Stimulated activated naive CD8-positive, alpha-beta T cell treated with anti-CD3 and anti-CD28 coated beads, Interleukin-15, Interleukin-2, amounts not matched to agents 100 U/mL and 50 U/mL, for 24 hours (primary cell): ENCODE measurements at places on chromosomes 1 and 21.

GRCh38 chr1:156920233-156921052, at the start of gene LRRC71:
TSS of gene LRRC71 (plus strand) at chr1:156920632. CDS start at chr1:156920804, 172 bp downstream.
- DNase-seq: peak; percentile 87

GRCh38 chr21:33951276-33952178, 35.9 kb upstream of the ATP5PO start:
- DNase-seq: no peak

DNA sequence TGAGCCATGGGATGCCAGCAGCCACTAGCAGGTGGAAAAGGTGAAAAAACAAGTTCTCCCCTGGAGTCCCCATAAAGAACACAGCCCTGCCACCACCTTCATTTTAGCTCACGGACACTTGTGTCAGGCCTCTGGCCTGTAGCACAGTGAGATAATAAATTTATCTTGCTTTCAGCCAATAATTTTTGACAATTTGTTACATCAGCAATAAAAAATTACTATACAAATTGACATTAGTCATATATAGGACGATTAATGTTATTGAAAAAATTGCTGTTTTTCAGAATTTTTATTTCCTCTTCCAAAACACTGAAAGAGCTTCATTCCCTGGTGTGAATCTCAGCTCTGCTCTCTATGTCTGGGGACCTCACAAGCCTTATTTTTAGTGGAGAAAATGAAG, 152.9 kb upstream of the ETV3 start:
- DNase-seq: no peak

- DNase-seq: no peak
Observed at GRCh38 chr1:74464037-74464436, 48.4 kb downstream of the LRRC53 start.

DNA sequence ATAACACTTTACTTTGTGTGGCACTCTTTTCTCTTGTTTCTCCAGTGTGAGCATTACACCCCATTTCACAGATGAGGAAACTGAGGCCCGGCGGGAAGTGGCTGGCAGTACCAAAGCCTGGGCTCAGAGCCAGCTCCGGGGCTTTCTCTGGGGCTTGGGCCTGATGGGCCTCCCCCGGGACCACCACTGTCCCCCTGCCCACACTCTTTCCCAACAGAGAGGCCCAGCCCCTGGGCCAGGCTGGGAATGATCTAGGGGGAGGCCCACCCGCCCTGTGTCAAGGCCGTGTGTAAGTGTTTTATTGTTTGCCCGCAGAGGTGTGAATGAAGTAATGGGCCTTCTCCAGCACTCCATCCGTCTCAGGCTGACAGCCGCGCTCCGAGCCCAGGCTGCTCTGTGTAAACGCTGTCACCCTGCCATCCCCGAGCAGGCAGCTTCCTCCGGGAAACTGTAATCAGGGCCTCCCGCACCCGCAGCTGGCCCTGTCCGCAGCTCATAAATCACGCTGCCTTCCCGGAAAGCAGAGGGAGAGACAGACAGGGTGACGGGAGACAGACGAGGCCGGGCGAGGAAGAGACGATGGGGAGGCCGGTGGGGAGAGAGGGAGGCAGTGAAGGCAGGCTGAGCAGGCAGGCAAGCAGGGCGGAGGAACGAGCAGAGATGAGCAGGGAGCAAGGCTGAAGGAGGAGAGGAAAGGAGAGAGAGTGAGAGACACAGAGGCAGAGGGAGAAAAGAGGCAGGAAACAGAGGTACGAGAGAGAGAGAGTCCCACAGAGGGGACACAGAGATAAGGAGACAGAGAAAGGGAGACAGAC, 109.7 kb upstream of the ZBTB40 start:
- DNase-seq: no peak

GRCh38 chr1:216090556-216090955, 332.7 kb downstream of the USH2A start:
- no peak for DNase-seq

DNA sequence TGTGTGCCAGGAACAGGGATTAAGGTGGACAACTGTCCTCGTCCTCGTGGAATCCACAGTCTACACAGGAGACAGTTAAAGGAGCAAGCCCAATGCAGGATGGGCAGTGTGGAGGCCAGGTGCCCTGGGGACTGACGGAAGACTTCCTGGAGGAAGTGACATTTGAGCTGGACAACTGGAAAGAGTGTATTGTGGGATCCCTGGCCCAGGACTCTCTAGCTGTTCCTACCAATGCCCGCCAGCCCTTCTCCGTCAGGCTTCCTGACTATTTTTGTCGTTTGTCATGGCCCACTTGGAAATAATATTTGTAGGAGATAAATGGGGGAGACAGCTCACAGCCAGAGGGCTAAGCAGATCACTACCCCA, 235.3 kb downstream of the TOMM20 start:
- no peak for DNase-seq

- no peak for DNase-seq
Observed at GRCh38 chr21:40118527-40118926, 251.3 kb downstream of the PCP4 start.

- DNase-seq: no peak
Observed at GRCh38 chr1:27520651-27521050, 30.7 kb upstream of the WASF2 start.

GRCh38 chr1:201215531-201216357, 25.1 kb downstream of the IGFN1 start:
- no peak for DNase-seq

DNA sequence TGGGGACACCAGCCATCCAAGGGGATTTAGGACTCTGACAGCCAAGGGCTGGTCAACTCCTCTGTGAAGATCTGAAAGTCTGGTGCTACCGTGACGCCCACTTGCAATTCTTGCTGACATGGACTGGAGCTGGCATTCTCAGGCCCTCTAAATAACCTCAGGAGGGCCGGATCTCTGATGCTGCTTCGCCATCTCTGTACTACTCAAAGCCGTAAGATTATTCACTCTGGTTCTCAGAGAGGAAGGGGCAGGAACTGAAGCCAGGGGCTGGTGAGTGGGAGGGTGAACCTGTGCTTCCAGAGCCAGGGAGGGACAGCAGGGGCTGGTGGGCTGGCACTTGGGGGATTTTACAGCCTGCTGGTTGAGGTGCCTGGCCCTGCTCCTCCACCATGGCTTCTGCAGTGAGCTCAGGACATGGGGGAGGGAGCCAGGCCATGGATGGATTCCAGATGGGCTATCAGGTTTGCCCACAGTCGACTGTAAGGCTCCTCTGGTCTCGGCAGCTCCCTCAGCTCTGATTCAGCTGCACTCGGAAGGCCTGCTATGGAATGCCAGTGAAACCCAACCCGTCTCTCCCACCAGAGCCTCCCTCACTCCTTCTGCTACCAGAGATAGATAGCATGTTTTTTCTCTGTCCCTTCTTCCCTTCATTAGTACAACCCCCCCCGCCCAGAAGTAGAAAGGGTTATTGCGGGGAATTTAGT, 84.5 kb downstream of the PLXNA2 start:
- DNase-seq: no peak

GRCh38 chr1:41689558-41689981, 205.1 kb upstream of the EDN2 start:
- DNase-seq: no peak

DNA sequence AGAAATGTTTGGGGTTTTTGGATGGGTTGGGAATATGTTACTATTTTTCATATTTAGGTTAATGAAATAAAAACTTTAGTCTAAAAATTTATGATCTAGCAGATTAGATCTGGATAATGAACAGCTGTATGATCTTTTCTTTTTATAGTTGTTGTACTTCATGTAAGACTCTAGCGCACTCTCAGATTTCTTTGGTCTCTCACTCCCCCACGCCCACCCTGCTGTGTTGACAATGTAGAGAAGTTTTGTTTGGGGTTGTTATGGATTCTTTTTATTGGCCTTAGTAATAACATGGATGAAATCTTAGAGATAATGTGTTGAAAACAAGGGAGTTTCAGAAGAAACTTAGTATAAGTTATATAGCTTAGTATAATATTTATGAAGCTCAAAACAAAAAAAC, 5.5 kb downstream of the KLF18 start:
- no peak for DNase-seq

- DNase-seq: peak; percentile 54
Observed at GRCh38 chr1:93079685-93080141, 630 bp downstream of the MTF2 start.

GRCh38 chr1:25056536-25056935, 126.5 kb upstream of the RUNX3 start:
- no peak for DNase-seq

DNA sequence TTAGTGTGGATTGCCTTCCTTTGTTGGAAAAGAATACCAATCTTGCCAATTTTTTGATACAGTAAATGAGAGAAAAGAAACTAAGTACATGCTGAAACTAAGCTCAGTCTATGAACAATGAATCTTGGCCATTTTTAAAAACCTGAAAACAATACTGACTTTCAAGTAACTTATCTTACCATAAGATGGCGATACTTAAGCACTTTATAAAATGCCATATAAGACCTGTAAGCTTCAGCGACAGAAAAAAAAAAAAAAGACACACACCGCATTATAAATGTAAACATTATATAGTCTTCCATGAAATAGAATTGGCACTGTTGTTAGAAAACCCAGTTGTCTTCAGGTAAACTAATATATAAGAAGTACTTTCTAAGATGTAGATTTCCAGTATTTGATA, 3.0 kb downstream of the OLFM3 start:
- DNase-seq: no peak

DNA sequence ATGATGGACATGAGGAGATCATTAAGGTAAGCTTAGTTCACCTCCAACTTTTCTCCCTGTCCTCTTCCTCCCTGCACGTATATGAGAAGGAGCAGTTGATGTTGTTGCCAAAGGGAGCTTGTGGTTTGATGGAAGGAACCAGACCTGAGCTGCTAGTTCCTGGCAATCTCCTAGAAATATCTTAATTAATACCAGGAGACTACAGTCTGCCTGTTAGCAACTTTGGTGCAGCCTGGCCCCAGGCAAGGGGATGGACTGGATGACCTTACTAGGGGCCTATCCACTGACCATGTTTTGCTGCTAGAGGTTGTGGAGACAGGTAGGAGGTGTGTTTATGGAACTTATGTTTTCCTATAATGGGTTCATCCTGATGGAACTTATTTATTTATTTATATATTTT, 22.6 kb downstream of the TUFT1 start:
- no peak for DNase-seq

DNA sequence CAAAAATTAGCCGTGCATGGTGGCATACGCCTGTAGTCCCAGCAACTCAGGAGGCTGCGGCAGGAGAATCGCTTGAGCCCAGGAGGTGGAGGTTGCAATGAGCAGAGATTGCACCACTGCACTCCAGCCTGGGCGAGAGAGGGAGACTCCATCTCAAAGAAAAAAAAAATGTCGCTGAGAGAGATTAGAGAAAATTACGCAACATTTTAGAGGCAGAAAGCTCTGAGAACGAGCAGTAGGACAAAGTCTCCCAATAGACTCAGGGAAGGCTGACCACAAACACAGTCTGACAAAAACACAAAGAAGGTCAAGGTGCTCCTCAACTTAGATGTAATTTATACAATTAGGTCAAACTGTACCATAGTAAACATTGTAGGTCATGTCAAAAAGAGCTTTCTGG, 367.6 kb upstream of the ZRANB2 start:
- no peak for DNase-seq

GRCh38 chr1:18681423-18681835, 50.8 kb downstream of the PAX7 start:
- no peak for DNase-seq

GRCh38 chr1:97603776-97604175, 317.1 kb downstream of the DPYD start:
- no peak for DNase-seq

GRCh38 chr1:115811140-115811828, 29.6 kb downstream of the NHLH2 start:
- no peak for DNase-seq

GRCh38 chr21:46456750-46457149, 1.9 kb upstream of the DIP2A start:
- DNase-seq: no peak

GRCh38 chr1:54296666-54297065, 96.7 kb downstream of the MRPL37 start:
- DNase-seq: no peak

GRCh38 chr1:206892351-206892984, 4.8 kb upstream of the IL24 start:
- DNase-seq: no peak

DNA sequence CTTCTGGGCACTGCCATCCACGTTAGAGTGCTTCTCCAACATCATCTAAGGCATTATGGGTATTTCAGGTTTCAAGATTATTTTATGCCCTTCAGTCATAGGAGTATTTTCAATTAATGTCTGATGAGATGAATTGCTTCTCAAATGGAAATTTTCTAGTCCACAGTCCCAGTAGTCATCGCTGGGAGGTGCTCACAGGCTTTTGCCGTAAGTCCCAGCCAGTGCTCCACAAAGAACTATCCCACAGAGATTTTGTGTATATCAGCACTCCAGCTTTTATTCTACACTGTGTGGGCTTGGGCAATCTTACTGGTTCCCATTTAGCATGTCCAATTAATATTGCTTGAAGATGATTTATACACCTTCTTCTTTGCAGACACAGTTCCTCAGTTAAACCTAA, 61.0 kb downstream of the SMYD2 start:
- DNase-seq: no peak

DNA sequence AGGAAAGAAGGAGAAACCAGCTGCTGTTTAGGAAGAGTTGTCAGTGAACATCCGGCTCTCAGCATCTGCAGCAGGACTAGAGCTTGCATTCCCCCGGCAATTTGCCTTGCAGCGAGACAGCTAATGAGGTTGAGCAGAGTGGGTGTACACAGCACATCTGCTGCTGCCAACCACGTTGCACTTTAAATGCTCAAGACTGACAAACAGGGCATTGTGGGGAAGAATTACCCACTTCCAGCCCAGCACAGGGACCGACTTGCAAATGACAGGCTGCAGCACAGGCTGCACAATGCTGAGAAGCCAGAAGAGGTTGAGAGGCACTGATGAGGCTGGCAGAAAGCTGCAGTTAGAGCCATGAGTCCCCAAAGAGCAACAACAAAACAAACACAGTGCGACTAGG, 47.5 kb upstream of the PLA2G2C start:
- DNase-seq: no peak

DNA sequence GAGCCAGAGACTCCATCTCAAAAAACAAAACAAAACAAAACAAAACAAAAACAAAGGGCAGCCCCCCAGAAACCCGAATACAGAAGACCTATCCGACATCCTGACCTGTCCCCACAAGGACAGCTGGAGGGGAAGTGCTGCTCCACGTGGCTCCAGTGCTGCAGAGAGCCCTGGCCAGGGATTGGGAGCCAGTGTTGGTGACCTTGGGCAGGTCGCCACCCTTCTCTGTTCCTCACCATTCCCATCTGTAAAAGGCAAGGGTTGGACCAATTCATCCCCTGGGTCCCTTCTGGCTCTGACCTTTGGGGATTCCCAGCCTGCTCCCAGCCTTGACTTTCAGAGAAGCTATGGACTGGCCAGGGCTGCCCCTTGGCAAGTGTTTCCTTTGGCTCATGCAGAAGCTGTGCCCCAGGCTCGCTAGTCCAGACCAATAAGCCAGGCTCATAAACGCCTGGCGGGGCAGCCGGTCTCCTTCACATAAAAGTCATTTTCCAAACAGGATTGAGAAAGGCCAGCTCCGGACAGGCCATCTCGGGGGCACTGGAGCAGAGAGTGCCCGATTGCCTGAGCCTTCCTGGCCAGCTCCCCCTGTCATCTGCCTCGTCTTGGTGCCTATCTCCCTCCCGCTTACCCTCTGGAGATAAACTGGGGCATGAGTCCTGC, 20.0 kb upstream of the PADI1 start:
- DNase-seq: no peak

GRCh38 chr1:91619881-91620280, 119.2 kb downstream of the CDC7 start:
- no peak for DNase-seq

GRCh38 chr1:184576822-184577221, 177.8 kb downstream of the EDEM3 start:
- DNase-seq: no peak
